H7 (cell line): ENCODE measurements at places on chromosomes 3 and 15.

DNA sequence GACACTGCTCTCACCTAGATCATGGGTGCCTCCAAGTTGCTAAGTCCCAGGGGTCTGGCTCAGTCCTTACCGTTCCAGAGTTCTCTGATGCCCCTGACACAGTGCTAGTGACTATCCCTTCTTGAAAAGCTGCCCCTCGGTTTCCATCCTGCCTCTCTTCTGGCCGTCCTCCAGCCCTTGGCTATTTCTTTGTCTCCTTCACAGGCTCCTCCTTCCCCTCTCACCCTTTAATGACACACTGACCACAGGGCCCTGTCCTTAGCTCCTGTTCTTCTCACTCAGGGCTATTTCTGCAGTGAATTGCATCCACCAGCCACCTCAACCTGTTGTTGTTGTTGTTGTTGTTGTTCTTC is 31.1 kb downstream of the SLC28A1 start:
- no peak for DNase-seq

DNA sequence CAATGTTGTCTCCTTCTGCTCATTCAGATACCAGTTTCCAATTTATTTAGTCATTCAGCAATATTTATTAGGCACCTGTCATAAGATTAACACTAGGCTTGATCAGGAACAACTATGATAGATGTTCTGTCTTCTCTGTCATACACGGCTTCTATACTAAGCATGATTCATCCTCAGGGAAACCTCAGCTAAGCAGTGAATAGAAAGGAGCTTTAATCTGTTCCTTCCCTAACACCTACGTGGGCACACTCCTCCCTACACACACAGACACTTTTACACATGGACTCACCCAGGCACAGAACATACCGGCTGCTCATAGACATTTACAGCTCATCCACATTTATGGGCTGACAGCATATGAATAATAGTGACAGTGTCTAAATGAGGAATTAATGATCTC is 136.9 kb downstream of the LEKR1 start:
- no peak for DNase-seq

DNA sequence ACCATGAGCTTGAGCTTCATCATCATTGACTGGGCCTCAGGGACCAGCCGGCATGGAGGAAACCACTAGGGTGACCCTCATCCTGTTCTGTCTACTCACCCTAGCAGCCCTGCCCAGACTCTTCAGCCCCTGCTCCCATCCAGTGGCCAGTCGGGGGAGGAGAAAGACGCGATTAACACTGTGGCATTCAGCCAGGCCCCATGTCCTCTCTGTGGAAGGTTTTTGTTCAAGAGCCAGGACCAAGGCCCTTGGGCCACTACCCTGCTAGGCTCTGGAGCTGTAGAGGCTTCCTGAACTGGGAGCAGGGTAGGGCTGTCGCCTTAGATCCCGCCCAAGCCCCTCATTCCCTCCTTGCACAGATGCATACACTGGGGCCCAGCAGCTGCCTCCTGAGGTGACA is 15.0 kb downstream of the SLC38A3 start:
- no peak for DNase-seq

DNA sequence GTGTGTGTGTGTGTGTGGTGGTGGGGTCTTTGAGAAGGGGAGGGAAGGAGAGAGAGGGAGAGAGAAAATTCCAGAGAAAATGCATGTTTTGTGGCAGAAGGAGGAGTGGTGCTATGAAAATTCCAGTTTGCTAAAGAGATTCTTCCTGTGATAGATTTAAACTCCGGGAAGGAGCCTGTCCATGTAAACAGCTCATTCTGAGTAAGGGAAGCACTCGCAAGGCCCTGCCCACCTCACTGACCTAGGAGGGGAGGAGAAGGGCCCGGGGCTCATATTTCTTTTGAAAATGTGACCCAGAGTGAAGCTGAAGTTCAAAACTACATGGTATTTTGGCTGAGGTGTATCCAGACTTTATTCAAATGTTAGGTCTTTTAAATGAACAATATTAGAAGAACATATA is 41.3 kb downstream of the ADAMTSL3 start:
- DNase-seq, result no peak

- no peak for DNase-seq
Observed at GRCh38 chr3:177928172-177928873, 607.9 kb upstream of the KCNMB2 start.

- DNase-seq, result no peak
Observed at GRCh38 chr3:42509111-42509510, 6.7 kb downstream of the VIPR1 start.

- no peak for DNase-seq
Observed at GRCh38 chr15:83063551-83063950, 3.5 kb downstream of the BTBD1 start.

DNA sequence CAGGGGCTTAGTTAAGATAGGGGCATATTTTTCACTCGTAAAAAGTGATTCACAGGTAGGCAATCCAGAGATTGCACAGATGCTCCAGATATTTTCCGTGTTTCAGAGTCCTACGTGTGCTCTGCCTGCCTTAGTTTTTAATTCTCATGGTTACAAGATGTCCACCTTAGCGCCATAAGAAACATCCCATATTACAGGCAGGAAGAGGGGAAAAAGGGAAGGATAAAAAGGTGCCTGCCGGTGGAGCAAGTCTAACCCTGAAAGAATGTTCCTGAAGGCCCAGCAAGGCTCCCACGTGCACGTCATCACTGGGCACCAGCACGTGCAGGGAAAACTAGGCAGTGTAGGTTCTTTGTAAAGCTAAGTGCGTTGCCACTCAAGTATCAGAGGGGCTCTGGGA is 10.1 kb upstream of the MOBP start:
- no peak for DNase-seq

- DNase-seq, result no peak
Observed at GRCh38 chr3:57464011-57464410, 80.1 kb downstream of the DNAH12 start.

- DNase-seq, result no peak
Observed at GRCh38 chr3:102106416-102107097, 257.2 kb downstream of the NFKBIZ start.

GRCh38 chr3:149384911-149385321 is 7.5 kb upstream of the TM4SF1 start:
- no peak for DNase-seq

GRCh38 chr3:33911525-33912322 is 113.3 kb downstream of the PDCD6IP start:
- no peak for DNase-seq

DNA sequence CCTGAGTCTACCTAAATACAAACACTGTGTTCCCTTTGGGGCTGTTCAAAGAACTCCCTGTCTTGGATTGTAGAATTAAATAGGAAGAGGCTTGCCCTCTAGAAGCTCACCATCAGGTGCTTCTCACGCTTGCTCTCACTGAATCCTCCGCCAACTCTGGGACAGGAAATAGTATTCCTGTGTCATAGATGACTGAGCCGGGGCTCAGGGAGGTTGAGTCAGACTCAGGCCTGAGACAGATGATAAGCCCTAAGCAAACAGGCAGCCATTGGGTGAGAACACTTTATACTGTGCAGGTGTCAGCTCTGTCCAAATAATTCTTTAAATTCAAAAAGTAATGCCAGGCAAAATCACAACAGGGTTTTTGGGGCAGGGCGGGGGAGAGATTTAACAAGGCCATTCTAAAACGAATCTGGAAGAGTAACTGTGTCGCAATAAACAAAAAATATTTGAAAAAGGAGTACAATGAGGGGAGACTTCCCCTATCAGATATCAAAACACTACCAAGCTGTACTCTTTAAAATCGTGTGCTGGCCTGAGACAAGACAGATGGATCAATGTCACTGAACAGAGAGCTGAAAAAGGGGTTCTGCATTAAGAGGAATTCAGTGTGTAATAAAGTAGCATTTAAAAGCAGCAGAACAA is 59.0 kb downstream of the EPHB3 start:
- no peak for DNase-seq

DNA sequence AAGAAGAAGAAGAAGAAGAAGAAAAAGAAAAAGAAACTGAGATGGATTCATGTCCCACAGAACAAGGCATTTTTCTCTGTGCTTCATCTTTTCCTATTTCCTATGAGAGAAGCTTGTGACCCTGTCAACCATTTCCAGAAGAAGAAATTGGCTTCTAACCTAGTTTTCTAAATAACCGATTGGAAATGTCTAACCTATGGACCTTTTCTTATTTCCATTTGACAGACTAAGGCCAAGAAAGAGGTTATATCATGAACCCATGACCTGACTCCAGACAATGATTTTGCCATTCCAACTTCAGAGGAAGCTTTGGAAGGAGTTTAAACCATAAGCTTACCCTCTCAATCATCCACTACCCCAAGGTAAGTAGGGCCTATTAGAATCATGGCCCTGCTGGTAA is 16.3 kb upstream of the CSRNP1 start:
- DNase-seq, result no peak

GRCh38 chr3:123287051-123287961 is 85.6 kb downstream of the SEC22A start:
- peak; percentile 23 for DNase-seq

DNA sequence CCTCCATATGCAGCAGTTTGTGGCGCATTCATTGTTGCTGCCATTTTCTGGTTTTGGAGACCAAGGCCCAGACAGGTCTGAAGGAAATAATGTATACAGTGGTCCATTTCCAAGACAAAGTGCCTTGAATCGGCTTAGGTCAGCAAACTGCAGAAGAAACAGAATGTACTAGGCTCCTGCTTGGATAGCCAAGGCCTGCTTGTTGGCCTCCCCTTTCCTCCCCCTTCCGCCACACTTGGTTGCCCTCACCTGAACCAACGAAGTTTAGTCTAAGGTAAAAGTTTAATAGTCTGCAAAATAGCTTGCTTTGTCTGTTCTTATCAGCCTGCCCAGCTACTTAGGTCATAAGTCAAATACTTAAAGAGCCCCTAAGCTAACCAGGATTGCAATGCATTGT is 12.0 kb upstream of the RTP3 start:
- DNase-seq, result no peak

GRCh38 chr3:156973954-156974353 is 147.8 kb downstream of the LEKR1 start:
- no peak for DNase-seq

DNA sequence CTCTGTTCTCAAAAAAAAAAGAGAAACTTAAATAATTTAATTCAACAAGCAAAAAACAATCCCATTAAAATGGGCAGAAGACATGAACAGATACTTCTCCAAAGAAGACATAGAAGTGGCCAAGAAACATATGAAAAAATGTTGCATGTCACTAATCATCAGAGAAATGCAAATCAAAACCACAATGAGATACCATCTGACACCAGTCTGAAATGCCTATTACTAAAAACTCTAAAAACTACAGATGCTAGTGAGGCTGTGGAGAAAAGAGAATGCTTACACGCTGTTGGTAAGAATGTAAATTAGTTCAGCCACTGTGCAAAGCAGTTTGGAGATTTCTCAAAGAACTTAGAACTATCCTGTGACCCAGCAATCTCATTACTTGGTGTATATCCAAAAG is 382.9 kb downstream of the OTOL1 start:
- no peak for DNase-seq

GRCh38 chr3:48430708-48431101 is 819 bp upstream of the PLXNB1 start:
- DNase-seq, result peak; percentile 28

DNA sequence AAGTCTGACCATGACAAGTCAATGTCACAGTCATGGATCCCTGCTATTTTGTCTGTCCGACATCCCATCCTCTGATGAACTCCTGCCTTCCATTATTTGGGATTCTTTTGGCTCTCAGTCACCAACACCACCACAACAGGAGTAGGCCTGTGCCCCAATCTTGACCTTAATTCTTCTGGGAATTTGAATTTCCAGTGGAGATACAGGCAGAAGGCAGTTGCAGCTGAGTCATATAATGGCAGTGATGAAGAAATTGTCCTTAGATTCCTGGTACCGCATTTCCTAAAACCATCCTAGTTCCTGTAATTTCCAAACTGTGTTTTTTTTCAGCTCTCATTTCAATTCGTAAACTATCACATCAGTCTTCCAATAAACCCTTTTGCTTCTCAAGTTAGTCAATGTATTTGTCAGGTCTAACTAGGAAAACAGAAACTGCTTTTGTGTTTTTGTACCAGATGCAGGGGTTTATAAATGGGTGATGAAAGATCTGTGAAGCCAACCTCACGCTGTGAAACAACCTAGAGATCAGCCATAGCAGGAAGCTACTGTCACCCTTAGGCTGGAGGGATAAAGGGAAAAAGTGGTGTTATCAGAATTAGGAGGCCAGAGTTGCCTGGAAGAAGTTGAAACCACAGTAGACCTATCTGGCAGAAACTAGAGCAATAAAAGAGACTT is 126.3 kb upstream of the TMEM108 start:
- DNase-seq, result no peak

- peak; percentile 91 for DNase-seq
Observed at GRCh38 chr3:52036829-52037228, 19.5 kb downstream of the DUSP7 start.

DNA sequence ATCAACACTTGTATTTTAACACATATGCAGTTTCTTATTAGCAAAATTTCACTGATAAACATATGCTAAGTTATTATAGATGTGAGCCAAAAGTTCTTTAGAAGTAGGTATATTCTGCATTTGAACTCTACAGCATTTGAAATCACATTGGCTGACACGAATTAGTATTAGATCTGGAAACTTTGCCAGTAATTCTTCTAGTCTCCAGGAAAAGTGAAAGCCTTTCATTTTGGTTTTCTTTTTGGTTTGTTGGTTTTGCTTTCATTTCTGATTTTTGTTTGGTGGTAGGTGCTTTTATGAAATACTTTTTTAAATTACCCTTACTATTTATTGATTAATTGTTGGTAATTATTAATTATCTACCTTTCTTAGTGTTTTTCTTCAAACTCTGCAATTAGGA is 72.9 kb downstream of the RBMS3 start:
- no peak for DNase-seq

DNA sequence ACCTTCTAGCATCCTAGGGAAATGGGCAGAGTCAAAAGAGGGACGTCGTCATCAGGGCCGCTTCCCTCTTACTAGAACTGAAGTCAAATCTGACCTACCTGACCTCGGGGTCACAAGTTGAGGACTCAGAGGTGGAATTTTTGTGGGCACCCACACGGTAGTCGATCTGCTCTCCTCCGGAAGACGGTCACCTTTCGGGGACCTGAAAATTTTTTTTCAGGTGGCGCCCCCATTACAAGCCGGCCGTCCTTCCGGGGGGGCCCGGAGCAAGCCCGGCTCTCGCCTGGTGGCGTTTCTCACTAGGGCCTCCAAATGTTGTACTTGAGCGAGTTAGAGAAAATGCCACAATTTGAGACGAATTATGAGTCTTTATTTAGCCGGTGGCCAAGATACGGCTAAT is 157.5 kb upstream of the FRG2C start:
- no peak for DNase-seq

DNA sequence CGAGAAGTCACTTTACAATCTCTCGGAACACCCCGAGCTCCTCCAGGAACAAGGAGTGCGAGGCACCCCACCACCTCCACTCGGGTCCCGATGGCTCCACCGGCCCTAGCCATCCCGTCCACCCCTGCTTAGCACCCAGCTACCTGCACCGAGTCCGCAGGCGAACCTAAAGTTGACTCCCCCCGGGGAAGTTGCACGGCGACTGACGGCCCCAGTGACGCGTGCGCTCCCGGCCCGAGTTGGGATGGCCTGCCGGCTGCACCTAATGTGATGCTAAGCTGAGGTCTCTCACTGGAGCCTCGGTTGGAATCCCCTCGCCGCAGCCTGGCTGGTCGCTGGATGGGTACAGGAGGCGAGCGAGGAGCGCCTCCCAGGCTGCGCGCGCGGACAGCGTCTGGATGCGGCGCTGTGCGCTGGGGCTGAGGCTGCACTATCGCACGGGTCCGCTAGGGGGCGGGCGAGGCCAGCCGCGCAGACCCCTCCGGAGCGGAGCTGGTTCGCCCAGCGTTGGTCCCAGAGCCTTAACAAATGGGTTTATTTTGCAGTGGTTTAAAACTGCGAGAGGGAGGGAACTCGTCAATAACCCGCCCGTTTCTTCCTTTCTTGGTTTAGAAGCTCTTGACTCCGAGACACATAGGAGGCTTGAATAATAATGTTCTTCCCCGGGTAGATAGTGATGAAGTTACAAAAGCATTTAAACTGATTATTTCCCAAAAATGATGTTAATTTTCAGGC is at the start of gene OXTR:
OXTR (minus strand) TSS at position 526 of the 735 bp plus-strand sequence. CDS start 1,426 bp downstream, outside the sequence.
- peak; percentile 96 for DNase-seq
